ENCODE measurements at places on chromosomes 1 and 21.
A peak's percentile ranks its signal among the peaks of the same experiment; 100 is the strongest.

GRCh38 chr1:236654957-236655356 lies 31.3 kb upstream of the ACTN2 start:
- DNase-seq: no peak

DNA sequence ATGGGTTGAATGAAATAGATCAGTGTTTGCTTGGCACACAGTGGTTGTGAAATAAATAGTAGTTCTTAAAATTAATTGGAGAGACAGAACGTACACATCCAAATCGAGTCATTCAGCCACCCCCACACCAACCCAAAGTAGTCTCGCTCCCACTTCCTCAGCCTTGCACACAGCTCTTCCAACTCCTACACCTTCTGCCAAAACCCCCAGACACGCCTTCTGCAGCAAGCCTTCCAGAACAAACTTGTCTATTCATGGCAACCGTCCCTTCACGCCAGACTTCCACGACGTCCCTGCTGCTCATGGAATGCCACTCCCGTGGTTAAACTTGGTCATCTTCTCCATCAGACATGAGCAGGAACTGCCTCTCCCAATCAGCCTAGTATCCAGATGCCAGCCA lies 37.5 kb upstream of the RD3 start:
- DNase-seq: no peak

DNA sequence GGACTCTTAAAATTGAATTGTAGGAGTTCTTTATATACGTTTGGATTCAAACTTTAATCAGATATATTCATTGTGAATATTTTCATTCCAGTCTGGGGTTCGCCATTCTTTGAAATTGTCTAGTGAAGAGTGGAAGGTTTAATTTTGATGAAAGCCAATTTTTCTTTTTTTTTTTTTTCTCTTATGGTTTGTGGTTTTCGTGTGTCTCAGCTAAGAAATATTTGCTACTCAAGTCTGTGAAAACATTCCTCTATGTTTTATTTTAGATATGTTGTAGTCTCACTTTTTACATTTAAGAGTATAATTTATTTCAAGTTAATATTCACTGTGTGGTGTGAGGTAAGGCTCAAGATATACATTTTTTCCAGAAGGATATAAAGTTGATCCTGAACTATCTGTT lies 220.5 kb downstream of the KCNT2 start:
- no peak for DNase-seq

GRCh38 chr1:203170625-203171330 lies 4.8 kb downstream of the MYBPH start:
- no peak for DNase-seq

- DNase-seq: no peak
Measured at GRCh38 chr1:231240531-231240882, 505 bp upstream of the GNPAT start.

- DNase-seq: no peak
Measured at GRCh38 chr1:232611834-232612233, 18.1 kb downstream of the SIPA1L2 start.

DNA sequence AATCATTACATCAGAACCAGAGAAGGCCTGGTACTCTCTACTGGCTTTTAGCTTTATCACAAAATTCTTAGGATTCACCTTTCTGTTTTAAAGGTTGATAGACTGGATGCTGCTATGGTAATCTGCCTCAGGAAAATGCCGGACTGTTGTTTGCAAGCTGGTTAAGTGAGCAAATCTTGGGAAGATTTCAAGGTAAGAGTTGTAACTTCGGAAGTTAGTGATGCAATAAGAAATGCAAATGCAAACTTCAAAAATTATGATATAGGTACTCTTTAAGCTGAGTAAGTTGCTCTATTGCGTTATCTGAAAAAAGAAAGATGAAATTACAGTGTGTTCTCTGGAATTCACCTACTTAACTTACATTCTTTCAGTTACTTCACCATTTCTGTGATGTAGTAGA lies 4.4 kb upstream of the SLC16A1 start:
- DNase-seq: no peak

- DNase-seq: no peak
Measured at GRCh38 chr21:36204980-36205379, 48.4 kb downstream of the DOP1B start.

DNA sequence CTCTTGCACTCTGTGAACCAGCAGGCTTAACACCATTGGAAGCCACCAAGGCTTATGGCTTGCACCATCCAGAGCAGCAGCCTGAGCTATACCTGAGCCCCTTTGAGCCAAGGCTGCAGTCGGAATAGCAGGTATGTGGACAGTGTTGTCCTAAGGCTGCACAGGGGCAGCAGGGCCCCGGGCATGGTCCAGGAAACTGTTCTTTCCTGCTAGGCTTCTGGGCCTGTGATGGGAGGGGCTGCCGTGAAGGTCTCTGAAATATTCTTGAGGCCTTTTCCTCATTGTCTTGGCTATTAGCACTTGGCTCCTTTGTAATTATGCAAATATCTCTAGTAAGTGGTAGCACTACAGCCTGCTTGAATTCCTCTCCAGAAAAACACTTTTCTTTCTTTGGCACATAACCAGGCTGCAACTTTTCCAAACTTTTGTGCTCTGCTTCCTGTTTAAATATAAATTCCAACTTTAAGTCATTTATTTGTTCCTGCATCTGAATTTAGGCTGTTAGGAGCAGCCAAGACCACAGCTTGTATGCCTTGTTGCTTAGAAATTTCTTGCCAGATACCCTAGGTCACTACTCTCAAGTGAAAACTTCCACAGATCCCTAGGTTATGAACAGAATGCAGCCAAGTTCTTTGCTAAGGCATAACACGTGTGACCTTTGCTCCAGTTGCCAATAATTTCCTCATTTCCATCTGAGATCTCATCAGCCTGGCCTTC lies 5.2 kb downstream of the KRTAP20-4 start:
- DNase-seq: no peak

- no peak for DNase-seq
Measured at GRCh38 chr1:101250656-101251272, 13.9 kb downstream of the S1PR1 start.

- no peak for DNase-seq
Measured at GRCh38 chr1:215192306-215192705, 109.8 kb downstream of the KCNK2 start.

GRCh38 chr1:38527373-38527966 lies 332.1 kb downstream of the RRAGC start:
- no peak for DNase-seq

GRCh38 chr1:19462781-19463503 lies 22.4 kb downstream of the CAPZB start:
- DNase-seq: no peak

DNA sequence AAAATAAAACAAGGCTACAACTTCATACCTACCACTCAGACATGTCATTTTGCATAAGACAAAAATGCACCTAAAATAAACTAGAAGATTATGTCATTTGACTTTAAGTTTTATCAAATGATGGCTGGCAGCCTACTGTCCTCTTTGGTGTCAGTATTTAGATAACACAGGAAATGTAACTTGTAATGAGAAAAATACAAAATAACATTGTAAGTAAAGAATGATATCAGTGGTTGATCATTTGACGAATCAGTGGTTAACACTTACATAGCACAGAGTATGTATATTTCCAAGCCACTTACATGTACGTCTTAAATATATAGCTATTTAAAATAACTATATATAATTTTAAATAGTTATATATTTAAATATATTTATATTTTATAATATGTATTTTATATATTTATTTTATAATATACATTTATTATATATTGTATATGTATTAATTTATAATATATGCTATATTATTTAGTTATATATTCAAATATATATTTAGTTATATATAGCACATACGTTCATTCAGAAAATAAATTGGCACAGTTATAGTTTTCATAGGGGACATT lies 44.1 kb downstream of the ZNF678 start:
- DNase-seq: no peak

DNA sequence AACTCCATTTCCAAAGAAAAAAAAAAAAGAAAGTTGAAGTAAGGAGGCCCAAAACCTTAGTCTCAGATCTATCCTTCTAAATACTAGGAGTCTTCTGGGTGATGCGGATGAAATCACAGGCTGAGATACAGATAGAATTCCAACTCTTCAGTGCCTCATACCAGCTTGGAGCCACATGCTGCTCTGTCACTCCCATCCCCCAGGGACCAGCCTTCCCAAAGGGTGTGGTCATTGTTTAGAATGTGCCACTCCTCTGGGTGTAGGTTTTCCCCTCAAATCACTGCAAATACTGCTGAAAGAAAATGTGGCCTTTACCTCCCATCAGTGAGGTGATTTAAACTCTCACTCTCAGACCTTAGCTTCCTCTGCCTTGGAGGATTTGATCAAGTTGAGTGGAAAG lies 112.9 kb downstream of the CDC7 start:
- DNase-seq: no peak

- DNase-seq: no peak
Measured at GRCh38 chr21:18350216-18350615, 53.4 kb downstream of the TMPRSS15 start.

GRCh38 chr1:65418522-65419185 lies 1.8 kb upstream of the LEPR start:
- DNase-seq: no peak

DNA sequence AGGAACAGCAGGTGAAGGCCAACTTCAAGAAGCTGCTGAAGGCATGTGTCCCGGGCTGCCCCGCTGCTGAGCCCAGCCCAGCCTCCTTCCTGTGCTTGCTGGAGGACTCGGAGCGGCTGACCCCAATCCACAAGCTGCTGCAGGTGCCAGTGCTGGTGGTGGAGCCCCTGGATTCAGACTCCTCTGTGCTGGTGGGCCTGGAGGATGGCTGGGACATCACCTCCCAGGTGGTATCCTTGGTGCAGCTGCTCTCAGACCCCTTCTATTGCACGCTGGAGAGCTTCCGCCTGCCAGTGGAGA lies 20.1 kb upstream of the NPPB start:
- no peak for DNase-seq

- DNase-seq: peak; percentile 92
Measured at GRCh38 chr1:207797229-207797973, 45.5 kb downstream of the CD46 start.

GRCh38 chr1:51973587-51974474 lies 16.7 kb downstream of the RAB3B start:
- no peak for DNase-seq

- no peak for DNase-seq
Measured at GRCh38 chr1:204529371-204529895, 13.2 kb downstream of the MDM4 start.

GRCh38 chr1:41504114-41505035 lies 19.9 kb upstream of the EDN2 start:
- no peak for DNase-seq

- no peak for DNase-seq
Measured at GRCh38 chr1:45884700-45885099, 81.3 kb downstream of the MAST2 start.

DNA sequence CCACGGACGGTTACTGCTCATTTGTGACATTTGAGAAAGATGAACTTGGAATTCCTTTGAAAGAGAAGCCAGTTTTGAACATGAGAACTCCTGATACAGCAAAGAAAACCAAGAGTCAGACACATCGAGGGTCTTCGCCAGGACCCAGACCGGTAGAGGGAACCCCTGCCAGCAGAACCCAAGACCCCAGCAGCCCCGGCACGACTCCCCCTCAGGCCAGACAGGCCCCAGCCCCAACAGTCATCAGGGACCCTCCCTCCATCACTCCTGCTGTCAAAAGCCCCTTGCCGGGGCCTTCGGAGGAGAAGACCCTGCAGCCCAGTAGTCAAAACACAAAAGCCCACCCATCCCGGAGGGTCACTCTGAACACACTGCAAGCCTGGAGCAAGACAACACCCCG lies 27.7 kb downstream of the CHAF1B start:
- no peak for DNase-seq

- peak; percentile 33 for DNase-seq
Measured at GRCh38 chr1:47814612-47815395, 182.4 kb downstream of the TRABD2B start.

DNA sequence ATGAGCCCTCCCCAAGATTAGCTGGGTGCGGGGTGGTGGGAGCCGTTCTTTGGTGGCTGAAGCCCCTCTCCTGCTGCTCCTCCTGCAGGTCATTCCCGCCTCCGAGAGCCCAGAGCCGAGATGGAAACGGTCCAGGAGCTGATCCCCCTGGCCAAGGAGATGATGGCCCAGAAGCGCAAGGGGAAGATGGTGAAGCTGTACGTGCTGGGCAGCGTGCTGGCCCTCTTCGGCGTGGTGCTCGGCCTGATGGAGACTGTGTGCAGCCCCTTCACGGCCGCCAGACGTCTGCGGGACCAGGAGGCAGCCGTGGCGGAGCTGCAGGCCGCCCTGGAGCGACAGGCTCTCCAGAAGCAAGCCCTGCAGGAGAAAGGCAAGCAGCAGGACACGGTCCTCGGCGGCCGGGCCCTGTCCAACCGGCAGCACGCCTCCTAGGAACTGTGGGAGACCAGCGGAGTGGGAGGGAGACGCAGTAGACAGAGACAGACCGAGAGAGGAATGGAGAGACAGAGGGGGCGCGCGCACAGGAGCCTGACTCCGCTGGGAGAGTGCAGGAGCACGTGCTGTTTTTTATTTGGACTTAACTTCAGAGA lies 448 bp downstream of the G0S2 start:
- DNase-seq: no peak

GRCh38 chr1:200379940-200380588 lies 29.8 kb downstream of the ZNF281 start:
- DNase-seq: no peak

GRCh38 chr1:25756215-25756614 lies 43.8 kb upstream of the SELENON start:
- peak; percentile 63 for DNase-seq

- DNase-seq: no peak
Measured at GRCh38 chr1:46449223-46450159, 40.1 kb upstream of the DMBX1 start.

- peak; percentile 62 for DNase-seq
Measured at GRCh38 chr1:59143133-59143487, 153.8 kb upstream of the FGGY start.

- DNase-seq: no peak
Measured at GRCh38 chr1:43558346-43558841, 27.7 kb downstream of the PTPRF start.

GRCh38 chr1:3623441-3624199 lies 1.2 kb upstream of the TPRG1L start:
- no peak for DNase-seq

- no peak for DNase-seq
Measured at GRCh38 chr1:1217621-1218523, 3.9 kb upstream of the TNFRSF4 start.

DNA sequence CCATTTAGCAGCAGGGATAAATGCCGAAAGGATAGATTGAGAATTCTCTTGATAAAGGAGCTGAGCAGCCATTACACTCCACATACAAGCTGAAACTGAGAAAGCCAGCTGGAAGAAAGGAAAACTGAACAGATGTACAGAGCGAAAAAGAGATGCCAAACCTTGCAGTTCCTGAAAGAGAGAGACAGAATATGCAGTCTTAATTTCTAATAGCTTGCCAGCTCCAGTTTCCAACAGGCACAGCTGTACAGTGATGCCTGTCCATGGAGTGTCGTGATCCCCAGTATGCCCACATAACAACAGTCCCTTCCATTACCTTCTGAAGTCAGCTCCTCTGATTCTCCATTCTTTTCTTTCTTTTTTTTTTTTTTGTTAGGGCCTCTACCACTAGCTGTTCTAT lies 22.7 kb downstream of the ABL2 start:
- no peak for DNase-seq

DNA sequence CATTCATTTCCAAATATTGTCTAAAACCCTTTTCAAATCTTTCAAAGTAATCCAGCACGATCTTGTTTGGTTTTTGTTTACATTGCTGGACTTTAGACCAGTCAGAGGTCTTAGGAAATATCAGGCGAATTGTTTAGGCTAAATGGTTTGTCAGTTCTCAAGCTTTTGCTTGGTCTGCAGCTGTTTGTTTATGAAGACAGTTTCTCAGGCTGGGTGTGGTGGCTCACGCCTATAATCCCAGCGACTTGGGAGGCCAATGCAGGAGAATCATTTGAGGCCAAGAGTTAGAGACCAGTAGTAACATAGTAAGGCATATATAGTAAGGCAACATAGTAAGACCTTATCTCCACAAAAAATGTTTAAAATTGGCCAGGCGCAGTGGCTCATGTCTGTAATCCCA lies 77.5 kb downstream of the DNTTIP2 start:
- DNase-seq: no peak
